ENCODE measurements at places on chromosomes 16 and 17. TPM values are rescaled to one million over a fixed set of nuclear protein-coding genes. Genes with fewer than 3 reads are reported as not detected.

GRCh38 chr17:75124041-75124818 is 7.3 kb downstream of the NT5C start:
- peak; percentile 55 for ATAC-seq

Gene SLC6A4
- total RNA-seq: 0.22 TPM

GRCh38 chr17:30379303-30379902 is 676 bp downstream of the CPD start:
- ATAC-seq: no peak

GRCh38 chr17:50638966-50639713 is 4.5 kb downstream of the ABCC3 start:
- ATAC-seq: peak; percentile 79

Gene DVL2
- 49.7 TPM for total RNA-seq

DNA sequence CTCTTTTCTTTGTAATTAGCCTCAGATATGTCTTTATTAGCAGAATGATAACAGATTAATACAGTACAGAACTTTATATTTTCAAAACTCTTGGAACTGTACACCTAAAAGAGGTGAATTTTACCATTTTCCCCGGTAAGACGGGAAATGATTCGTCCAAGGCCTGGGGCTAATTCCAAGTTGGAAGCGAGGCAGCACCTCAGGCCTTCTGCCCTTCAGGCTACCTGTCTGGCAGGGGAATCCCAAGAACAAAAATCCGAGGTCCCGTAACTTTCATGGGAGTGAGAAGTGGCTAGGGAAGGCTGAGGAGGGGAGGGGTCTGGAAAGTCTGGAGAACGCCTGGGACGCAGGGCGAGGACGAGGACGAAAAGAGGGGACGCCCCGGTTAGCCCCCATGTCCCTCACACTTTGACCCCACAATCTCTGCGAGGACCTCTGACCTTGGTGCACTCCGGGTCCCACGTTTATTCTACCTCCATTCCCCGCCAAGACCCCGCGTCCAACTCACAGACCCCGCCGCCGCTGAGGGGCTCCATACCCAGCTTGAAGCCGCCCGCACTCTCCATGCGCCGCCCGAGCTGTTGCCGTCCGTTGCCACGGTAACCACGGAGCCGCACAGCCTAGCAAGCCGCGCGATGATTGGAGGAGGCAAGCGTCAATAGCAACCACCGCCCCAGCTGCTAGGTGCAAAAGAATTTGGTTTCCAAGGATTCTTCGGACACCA is at the start of gene HYDIN:
TSS of gene HYDIN (minus strand) at position 601 of the 724 bp plus-strand sequence. CDS start 43,827 bp downstream, outside the sequence.
- ATAC-seq: no peak

DNA sequence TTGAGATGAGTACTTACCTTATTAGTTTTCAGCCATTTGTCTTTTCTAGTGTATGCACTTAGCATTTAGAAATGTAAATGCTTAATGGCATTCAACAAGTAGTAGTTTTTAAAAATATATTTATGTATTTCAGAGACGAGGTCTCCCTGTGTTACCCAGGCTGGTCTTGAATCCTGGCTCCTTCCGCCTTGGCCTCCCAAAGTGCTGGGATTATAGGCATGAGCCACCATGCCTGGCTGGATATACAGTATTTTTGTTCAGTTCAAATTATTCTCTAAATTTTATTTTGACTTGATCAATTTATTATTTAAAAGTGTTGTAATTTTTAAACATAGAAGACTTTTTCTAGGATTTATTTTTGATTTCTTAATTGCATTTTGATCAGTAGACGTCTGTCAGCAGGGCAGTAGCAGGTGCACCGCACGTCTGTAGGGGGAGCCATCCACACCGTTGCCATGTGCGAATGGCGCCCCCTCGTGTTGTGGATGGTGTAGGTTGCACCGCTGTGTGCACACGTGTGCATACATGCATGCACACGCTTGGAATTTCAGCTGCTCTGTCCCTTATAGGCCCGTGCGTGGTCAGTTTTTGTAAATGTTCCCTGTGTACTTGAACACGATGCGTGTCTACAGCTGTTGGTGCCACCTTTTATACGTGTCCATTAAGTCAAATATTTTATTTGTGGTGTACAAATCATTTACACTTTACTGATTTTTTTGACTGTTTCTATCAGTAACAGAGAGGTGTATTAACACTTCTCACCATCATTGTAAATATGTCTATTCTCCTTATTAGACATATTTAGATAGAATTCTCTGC is 30.6 kb downstream of the RPTOR start:
- peak; percentile 79 for ATAC-seq

Gene DPEP1
- 0.54 TPM for total RNA-seq

DNA sequence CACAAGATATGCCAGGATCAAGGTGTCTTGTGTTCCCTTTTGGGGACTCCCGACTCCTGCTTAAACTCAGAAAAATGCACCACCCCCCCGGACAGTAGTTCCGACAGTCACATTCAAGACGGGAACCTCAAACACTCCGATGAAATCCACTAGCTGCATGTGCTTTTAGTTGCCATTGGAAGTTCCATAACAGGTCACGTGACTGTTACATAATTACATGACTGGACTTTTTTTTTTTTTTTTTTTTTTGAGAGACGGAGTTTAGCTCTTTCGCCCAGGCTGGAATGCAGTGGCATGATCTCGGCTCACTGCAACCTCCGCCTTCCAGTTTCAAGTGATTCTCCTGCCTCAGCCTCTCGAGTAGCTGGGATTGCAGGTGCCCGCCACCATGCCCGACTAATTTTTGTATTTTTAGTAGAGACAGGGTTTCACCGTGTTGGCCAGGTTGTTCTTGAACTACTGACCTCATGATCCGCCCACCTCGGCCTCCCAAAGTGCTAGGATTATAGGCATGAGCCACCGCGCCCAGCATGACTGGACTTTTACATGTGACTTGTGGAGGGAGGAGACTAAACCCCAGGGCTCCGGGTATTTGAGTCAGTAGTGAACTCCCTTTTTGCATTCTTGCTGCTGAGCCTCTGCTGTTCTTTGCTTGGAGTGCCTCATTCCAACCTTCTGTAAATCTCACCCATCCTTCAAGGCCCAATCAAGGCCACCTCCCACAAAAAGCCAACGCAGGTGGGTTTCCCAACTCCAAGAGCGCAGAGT is 1.6 kb downstream of the SIRT7 start:
- no peak for ATAC-seq

Gene TRIM25
- 10.1 TPM for total RNA-seq
